ENCODE measurements at places on chromosomes 13 and 19.

GRCh38 chr19:51994048-51994644, 7.5 kb upstream of the ZNF350 start:
- no peak for DNase-seq

DNA sequence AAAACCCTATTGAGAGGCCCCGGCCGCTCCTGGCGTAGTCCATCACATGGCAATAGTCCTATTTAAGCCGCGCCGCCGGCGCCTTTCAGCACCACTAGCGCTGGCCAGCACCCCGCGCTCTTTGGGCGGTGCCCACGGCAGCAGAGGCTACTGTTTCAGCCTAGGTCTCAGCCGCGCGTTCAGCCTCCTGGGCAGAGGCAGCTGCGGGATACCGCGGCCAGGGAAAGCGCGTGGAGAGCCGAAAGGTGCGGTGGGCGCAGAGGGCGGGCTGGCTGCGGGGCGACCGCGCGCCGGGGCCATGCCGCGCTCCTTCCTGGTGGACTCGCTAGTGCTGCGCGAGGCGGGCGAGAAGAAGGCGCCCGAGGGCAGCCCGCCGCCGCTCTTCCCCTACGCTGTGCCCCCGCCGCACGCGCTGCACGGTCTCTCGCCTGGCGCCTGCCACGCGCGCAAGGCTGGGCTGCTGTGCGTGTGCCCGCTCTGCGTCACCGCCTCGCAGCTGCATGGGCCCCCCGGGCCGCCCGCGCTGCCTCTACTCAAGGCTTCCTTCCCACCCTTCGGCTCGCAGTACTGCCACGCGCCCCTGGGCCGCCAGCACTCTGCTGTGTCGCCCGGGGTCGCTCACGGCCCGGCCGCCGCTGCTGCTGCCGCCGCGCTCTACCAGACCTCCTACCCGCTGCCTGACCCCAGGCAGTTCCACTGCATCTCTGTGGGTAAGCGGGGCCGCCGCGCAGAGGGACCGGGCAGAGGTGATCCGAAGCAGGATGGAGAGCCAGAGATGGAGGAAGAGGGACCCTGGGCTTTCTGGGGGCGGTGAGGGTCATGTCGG, at the start of gene GSX1:
Gene GSX1, plus strand, starts transcription at position 91 of the 826 bp plus-strand sequence. Its CDS starts 208 bp downstream, at position 299.
- peak; percentile 91 for DNase-seq

DNA sequence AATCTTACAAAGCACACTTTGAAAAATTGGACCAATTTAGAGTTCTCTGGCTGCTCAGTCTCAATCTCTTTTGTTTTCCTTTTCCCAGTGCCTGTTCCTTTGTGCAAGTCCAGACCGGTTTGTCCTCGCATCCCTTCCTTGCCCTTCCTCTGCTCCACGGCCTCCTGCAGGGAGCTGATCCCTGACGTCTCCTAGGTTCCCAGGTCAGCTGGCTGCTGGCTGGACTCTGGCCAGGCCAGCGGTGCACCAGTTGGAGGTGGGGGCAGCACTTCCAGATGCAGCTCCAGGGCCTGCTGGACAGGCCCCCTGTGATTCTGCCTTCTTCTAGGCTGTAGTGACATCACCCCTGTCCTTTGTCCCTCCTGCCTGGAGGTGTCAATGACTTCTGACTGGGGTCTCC, 44.0 kb upstream of the KPNA3 start:
- DNase-seq, result no peak

GRCh38 chr13:63425131-63425530, 2009.5 kb upstream of the PCDH20 start:
- DNase-seq, result no peak

GRCh38 chr13:46868091-46868490, 28.8 kb downstream of the HTR2A start:
- no peak for DNase-seq

- peak; percentile 39 for DNase-seq
Measured at GRCh38 chr13:44380404-44381165, 7.0 kb downstream of the SERP2 start.

- DNase-seq, result no peak
Measured at GRCh38 chr13:33934343-33934742, 116.4 kb downstream of the RFC3 start.

DNA sequence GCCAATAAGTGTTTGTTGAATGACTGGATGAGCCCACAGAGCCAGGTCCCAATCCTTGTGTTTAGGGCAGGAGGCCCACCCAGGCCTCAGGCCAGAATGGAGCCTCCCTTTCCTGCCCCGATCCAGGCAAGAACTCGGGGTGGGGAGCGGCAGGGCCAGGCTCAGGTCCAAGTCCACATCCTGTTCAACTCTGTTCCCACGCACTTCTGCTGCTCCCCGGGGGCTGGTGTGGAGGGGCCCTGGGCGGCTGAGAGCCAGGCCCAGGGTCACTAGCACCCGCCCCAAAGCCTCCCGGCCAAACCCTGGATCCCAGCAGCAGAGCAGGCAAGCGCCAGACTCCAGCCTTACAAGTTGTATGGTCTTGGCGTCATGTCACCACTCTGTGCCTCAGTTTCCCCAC, 8.0 kb downstream of the ANGPTL8 start:
- DNase-seq, result no peak

DNA sequence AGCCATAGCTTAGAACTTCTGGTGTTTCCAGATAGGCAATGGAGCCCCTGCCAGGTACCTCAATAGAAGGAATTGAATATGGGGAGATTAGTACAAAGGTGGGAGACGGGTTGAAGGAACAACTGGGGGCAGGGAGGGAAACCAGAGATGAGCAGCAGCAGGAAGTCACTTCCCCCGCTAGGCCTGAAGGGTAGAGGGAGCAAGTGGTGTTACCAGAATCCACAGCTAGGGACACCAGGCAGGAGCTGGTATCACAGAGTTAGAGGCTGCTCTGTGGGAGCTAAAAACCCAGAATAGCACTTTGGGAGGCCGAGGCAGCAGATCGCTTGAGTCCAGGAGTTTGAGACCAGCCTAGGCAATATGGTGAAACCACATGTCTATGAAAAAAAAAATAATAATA, 15.3 kb upstream of the HNRNPUL1 start:
- DNase-seq, result no peak

- DNase-seq, result no peak
Measured at GRCh38 chr19:46617601-46618000, 7.3 kb downstream of the PTGIR start.

DNA sequence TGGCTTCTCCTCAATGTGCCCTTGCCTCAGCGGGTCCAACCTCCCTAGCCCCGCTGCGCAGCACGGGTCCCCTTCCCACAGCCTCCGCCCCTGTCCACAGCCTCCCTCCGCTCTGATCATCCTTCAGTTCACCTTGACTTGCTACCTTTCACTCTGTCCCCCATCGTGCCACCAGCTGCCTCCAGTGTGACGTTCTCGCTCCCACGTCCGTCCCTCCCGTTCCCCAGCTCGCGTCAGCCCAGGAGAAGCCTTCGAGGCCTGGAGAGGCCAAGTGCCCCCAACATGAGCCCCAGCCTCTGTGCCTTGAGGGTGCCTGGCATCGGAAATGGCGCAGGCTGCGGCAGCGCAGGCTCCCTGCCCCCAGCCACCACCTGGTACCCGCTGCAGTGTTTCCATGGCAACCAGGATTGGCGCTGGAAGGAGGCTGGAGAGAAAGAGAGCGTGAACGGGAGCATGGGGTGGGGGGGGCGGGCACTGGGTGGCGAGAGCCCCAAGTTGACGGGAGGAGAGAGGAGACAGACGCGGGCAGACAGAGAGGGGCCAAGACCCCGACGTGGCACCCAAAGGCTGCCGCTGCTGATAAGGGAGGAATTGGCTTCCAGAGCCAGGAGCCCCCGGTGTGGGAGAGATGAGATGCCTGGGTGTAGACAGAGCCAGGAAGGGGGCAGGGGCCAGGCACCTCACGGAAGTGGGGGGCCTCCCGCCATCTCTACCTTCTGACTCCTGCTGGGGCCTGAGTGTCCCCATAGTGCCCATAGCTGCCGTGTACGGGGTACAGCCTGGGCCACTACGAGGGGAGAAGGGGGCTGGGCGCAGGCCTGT, 844 bp upstream of the ASPDH start:
- no peak for DNase-seq

- peak; percentile 68 for DNase-seq
Measured at GRCh38 chr13:35690581-35691207, 214.2 kb upstream of the MAB21L1 start.

DNA sequence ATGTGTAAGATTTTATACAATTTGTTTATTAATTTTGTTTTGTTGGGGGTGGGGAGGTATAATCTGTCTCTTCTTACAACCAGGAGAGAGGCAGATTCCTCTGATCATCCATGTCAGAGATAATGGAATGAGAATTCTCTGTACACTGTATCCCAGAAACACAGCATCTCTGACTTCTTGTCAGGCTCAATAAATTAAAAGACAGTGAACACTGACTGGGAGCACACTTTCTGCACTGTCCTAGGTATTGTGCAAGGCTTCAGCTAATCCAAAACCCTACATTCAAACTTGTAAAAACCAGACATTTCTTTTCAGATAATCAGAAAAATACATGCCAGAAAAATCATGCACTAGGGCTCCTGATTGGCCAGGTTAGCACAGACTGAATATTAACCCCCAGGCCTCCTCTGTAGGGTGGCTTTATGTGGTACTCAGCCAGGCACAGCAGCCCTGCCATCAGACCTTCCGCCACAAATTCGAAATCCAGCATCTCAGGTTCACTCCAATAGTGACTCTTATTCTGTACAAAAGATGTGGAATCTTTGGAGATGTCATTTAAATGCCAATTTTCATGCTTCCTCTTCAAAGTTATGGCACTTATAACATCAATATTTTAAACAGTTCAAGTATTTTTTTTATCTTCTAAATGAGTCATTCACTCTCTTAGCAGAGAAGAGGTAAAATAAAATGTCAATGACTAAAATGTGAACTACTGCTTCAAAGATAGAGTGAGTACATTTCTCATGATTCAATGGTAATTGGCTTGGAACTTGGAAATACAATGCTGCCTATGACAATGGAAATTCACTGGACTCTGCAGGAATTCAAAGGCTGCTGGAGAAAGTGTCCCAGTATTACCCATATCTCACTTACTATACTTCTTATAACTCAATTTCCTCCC, 211.5 kb downstream of the KLF12 start:
- peak; percentile 25 for DNase-seq

DNA sequence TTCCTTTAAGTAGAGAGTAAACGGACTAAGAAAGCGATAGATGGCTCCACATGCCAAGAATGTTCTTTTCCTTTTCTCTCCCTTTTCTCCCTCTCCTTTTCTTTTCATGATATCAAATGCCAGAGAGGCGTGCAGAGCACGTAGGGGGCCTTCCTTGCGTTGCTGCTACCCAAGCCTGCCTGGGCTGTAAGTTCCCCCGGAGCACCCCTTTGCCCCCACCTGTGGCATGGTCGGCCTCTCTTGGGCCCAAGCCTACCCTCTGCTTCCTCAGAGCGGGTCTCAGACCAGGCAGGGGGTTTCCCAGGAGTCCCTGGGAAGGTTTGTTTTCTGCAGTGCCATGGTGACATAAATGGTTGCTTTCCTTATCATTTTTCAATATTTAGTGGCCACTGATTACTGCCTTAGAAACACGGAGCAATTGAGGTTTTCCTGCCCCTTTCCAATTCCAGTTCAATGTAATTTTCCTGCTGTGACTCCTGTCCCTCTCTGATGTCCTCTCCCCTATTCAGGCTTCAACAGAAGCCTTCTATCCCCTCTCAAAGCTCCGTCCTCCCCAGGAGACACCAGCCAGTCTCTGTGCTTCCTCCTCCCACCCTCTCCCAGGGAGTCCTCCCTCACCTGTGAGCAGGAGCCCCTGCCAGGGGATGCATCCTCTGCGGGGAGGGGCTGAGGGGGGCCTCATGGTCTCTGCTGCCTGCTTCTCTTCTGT, 22.6 kb upstream of the CD177 start:
- DNase-seq, result no peak

- DNase-seq, result no peak
Measured at GRCh38 chr19:49430172-49430677, 5.0 kb downstream of the GFY start.

- DNase-seq, result no peak
Measured at GRCh38 chr13:40169476-40169875, 497.0 kb downstream of the FOXO1 start.

- DNase-seq, result no peak
Measured at GRCh38 chr13:105502193-105502592, 1033.3 kb downstream of the EFNB2 start.

GRCh38 chr13:113083402-113084061, 22.1 kb upstream of the F7 start:
- DNase-seq, result peak; percentile 45

DNA sequence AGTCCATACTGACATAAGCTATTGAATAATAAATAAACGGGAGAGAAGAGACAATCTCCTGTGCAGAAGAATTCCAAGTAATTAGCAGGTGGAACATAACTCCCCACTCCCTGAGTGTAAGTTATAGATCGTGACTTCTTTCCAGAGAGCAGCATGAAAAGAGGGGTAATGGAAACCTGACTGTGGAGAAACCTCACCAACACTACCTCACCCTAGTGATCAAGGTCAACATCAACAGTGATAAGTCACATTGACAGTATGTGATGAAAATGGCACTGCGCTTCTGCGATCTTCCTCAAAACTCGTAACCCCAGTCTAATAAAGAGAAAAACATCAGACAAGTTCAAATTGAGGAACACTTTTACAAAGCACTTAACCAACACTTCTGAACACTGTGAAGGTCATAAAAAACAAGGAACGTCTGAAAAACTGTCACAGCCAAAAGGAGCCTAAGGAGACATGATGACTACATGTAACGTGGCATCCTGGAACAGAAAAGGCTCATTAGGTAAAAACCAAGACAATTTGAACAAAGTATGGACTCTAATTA, 19.8 kb downstream of the CAB39L start:
- no peak for DNase-seq

DNA sequence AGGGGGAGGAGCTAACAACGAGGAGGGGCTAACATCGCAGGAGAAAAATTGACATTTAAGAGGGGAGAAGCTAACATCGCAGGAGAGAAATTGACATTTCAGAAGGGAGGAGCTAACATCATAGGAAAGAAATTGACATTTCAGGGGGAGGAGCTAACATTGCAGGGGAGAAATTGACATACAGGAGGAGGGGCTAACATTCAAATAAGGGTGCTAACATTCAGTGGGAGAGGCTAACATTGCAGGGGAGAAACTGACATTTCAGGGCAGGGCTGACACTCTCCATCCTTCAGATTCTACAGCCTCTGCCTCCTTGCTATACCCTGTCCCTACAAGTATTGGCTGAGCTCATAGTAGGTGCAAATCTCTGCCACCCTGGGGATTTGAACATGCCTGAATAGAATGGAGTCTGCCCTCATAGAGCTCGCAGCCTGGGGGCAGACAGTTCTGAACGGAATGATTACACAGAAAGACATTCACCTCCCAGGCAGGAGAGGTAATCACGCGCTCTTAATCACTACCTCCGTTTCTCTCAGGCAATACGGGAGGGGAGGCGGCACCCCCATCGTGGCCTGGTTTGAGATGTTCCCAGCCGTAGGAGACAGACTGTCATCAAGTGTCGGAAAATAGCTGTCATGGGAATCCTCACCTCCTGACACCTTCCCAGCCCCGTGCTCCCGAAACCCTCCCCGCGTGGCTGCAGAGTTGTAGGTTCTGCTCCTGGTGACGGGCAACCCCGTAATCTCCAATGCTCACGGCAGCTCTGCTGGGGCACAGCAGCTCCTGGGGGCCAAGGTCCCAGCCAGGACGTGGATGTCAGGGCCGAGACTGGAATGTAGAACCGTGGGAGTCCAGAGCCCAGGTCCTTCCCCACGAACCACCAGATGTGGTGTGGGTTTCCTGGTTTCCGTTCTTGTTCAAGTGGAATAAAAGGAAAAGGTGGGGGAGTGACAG, 9.5 kb downstream of the GPR32 start:
- no peak for DNase-seq
